CD4-positive, alpha-beta T cell (primary cell): ENCODE measurements at places on chromosomes 3 and 15. TPM values are rescaled to one million over a fixed set of nuclear protein-coding genes. Genes with fewer than 3 reads are reported as not detected.

GRCh38 chr3:177750436-177750835 lies 553.2 kb upstream of the TBL1XR1 start:
- no peak for DNase-seq

DNA sequence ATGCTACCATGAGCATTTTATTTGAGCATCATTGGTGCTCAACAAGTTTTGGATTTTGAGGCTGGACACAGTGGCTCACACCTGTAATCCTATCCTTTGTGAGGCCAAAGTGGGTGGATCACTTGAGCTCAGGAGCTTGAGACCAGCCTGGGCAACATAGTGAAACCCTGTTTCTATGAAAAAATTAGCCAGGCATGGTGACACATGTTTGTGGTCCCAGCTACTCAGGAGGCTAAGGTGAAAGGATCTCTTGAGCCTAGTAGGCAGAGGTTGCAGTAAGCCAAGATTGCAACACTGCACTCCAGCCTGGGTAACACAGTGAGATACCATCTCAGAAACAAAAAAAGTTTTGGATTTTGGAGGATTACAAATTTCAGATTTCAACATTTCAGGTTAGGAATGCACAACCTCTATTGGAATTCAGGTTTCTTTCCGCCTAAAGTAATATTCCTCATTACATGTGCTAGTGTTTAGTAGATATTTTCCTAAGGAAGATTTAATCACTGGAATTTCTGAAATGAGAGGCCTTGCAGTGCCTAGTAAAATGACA lies 27.6 kb downstream of the CNOT10 start:
- no peak for DNase-seq

CPN2 gene
- not detected for total RNA-seq

DNA sequence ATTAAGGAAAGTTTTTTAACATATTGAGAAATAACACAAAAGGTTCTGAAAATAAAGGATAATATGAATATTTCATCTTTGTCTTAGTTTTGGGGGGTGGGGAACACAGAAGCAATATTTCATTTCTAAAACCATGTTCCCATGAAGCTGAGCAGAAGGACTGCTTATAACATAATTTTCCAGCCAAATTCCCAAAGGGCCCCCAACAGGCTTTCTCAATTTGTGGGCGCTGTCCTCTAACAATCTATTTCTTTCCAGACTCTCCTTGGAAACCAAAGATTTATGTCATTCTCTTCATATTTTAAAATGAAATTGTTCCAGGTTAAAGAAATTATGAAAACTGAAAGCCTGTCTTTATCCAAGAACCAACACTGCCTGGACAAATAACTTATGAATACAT lies 273.5 kb downstream of the ZBTB20 start:
- no peak for DNase-seq

DNA sequence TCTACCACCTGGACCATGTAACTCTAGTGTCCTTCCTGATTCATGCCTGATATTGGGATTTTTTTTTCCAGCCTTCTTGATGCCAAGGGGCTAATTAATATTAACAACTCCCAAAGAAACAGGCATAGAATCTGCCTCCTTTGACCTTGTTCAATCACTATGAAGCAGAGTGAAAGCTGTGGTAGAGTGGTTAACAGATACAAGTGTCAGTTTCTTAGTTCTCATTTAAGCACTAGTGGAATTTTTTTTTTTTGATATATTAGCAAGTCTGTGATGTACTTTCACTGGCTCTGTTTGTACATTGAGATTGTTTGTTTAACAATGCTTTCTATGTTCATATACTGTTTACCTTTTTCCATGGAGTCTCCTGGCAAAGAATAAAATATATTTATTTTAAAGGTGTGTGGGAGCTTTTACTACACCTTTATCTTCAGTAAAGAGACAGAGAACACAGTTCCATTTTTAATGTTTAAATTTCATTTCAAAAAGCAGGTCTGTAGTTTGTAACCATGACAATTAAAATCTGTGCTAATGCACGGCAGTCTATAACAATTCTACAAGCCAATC lies 67.1 kb downstream of the TOP2B start:
- no peak for DNase-seq

DNA sequence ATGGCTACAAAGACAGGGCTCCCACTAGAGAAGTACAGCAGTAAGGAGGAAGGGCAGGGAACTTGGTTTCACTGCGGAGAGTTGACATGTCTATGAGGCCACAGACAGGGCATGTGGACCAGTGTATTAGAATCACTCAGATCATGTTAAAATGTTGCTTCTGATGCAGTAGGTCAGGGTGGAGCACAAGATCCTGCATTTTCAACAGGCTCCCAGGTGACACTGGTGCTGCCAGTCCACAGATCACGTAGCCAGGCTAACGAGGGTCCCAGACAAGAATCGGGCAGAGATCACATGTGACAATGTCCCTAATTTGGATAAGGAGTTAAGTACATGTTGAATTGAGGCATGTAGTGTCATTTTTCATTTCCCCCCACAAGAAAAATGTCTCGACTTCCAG lies 73.6 kb downstream of the SPSB4 start:
- no peak for DNase-seq

GRCh38 chr3:163573324-163573723 lies 1505.0 kb downstream of the SI start:
- DNase-seq, result no peak

P2RY1 gene
- 0.17 TPM for total RNA-seq

EXD1 gene
- total RNA-seq, result not detected

DNA sequence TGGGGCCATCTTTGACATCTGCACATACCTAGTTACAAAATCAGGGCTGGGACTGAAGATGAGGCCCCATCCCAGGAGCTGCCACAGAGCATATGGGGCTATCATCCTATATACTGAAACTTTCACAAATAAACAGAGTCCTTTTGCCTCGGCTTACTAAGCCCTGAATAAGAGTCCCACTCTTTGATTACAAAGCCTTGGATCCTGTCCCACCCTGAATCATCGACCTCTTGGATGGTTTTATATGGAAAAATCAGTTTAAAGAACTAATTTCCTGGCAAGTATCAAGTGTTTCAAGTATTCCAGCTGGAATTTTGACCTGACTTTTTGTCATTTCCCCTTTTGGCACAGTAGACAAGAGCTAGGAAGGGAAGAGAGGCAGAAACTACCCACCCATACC lies 331.3 kb upstream of the FRG2C start:
- DNase-seq, result no peak

DNA sequence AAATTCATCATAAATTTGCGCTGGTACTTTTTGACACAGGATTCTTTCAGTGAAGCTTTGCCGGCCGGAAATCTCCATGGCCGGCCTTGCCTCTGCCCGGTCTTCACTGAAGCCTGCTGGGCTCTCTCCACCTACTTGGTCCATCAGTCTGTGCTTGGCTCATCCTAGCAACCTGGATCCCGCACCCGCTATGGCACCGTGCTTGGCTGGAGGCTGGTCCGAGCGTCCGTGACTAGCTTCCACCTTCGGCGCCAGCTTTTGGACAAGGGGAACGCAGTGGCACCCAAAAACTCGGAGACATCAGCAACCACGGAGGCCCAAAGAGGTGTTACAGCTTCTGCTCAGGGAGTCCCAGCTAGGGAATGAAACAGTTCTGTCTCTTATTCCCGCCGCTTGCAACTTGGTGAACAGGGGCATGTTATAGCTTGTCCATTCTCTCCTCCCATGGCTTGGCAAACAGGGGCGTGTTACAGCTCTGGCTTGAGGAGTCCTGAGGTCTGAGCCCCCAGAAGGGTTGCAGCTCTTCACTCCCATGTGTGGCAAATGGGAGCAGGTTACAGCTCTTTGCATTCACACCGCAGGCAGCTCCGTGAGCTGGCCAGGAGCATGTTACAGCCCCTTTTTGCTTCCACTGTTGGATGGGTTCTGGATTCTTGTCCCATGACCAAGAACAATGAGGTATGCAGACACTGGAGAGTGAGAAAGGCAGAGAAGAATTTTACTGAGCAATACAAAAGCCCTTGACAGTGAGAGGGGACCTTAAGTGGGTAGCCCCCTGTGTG lies 204.2 kb downstream of the DIPK2A start:
- DNase-seq, result no peak

GRCh38 chr3:97579365-97579764 lies 185.2 kb upstream of the ARL6 start:
- no peak for DNase-seq

LSMEM2 gene
- not detected for total RNA-seq

DNA sequence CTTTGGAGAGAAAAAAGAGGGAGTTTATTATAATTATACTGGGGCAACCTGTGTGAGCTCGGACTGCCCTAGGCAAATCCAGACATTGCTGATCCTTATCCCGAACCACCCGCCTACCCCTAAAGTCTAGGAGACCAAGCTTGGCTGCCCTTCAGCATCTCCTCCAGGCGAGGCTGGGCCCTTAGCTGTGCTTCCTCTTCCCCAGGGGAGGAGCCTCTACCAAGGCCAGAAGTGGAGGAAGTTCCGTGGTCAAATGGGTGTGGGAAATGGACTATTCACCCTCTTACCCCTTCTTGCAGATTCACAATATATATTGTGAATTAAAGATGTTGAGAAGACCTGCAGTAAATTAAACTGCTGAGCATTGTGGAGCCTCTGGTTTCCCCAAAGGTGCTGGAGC lies 158.3 kb upstream of the HES1 start:
- DNase-seq, result no peak

DNA sequence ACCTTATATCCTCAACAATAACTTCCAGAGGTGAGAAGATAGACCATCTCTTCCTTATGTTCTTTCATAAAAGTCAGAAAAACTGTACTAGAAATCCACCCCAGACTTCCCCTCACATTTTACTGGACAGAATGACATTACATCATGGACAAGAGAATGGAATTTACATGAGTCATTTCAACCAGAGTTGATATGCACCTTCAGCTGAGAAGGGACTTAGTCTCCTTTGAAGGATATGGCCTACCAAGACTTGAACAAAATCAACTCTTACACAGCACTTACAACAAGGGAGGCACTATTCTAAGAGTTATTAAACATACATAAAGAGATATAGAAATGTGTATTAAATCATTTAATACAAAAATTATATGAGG lies 380.0 kb upstream of the DPH6 start:
- no peak for DNase-seq

- no peak for DNase-seq
Measured at GRCh38 chr3:197501496-197501878, 54.3 kb downstream of the BDH1 start.

- no peak for DNase-seq
Measured at GRCh38 chr3:191455257-191455952, 5.6 kb upstream of the PYDC2 start.

EFCC1 gene
- total RNA-seq, result 0.25 TPM

DNA sequence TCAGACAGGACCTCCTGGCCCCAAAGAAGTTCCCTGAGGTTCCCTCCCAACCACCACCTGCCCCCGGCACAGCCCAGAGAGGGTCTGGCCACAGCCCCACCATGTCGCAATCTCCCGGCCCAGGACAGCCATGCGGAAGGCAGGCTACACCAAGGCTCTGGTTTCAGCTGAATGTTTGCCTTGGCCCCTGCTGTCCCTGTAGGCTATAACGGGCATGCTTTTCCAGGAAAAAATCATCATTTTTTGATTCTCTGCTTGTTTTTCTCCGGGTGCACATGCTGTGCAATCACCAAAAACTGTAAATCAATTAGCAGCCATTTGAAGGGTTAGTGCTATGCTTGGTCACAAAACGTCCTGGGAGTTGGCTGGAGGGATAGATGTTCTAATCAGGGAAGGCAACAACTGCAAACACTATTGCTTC lies 142.7 kb upstream of the IGF1R start:
- DNase-seq, result no peak

GRCh38 chr15:89575656-89576416 lies 567 bp downstream of the TICRR start:
- peak; percentile 13 for DNase-seq

- DNase-seq, result no peak
Measured at GRCh38 chr3:187952849-187953248, 201.1 kb upstream of the LPP start.

LDHAL6B gene
- not detected for total RNA-seq
